ENCODE measurements at places on chromosomes 1 and 21.
A peak's percentile ranks its signal among the peaks of the same experiment; 100 is the strongest.

DNA sequence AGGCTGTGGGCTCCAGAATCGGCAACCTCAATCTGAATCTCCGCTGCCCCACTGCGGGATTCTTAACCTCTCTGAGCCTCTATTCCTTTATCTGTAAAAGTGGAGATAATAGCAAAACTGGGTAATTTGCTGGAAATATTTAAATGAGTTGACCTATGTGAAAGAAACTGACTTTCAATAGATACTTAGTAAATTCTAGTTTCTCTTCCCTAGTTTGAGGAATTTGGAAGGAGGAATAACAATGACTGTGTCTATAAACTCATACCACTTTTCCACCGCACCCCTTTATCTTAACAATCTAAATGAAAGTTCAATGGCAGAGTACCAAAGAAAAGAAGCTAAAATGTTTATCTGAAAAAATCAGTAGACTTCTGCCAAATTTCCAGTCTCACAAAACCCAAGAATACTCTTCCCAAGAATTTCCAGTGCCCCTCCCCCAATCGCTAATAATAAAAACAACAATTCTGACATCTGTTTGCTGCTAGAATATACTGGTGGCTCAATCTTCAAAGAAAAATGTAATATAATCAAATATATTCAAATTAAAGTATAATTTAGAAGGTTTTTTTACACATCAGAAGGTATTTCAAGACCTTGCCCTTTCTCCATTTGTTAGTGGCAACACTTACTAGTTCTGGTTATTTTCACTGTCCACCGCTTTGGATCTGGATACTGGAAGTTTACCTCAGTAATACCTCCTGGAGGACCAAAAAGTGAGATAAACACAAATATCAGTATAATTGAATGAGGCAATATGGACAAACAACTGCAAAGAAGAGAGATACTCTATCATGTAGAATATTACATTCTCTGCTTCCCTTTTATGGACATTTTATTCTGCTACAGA lies 171.2 kb downstream of the LTN1 start:
- no peak for DNase-seq

DNA sequence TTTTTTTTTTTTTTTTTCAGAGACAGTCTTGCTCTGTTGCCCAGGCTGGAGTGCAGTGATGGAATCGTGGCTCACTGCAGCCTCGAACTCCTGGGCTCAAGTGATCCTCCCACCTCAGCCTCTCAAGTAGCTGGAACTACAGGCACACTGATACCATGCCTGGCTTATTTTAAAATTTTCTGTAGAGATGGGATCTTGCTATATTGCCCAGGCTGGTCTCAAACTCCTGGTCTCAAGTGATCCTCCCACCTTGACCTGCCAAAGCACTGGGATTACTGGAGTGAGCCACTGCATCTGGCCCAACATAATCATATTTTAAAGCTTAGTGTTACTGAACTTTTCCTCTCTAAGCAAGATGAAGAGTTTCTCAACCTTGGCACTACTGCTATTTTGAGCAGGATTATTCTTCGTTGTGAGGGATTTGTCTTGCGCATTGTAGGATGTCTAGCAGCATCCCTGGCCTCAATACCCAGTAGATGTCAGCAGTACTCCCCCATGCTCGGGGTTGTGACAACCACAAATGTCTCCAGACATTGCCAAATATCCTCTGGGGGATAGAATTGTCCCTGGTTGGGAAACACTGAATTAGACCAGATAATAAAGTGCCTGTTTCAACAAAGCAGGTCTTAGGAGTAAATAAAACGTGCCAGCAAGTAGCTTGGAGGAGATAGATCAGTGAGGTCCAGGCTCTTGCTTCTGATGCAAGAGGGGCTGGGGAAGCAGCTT lies 15.1 kb upstream of the THRAP3 start:
- DNase-seq, result no peak

GRCh38 chr1:91769742-91770141 lies 116.2 kb downstream of the TGFBR3 start:
- DNase-seq, result no peak

GRCh38 chr21:38718481-38718880 lies 87.2 kb upstream of the ETS2 start:
- no peak for DNase-seq

DNA sequence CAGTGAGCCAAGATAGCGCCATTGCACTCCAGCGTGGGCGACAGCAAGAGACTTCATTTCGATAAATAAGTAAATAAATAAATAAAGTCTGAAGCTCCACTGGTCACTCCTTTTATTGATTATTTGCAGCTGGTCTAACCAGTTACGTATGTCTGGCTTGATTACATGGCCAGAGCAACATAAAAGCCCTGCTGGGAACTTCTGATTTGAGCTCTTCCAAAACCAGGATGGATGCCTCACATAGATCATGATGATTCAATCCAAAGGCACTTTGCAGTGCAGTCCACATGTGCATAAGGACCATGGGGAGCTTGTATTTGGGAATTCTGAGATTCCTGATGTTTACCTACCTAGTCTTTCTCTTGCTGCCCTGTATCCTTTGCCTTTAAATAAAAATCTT lies 24.0 kb downstream of the NSUN4 start:
- no peak for DNase-seq

DNA sequence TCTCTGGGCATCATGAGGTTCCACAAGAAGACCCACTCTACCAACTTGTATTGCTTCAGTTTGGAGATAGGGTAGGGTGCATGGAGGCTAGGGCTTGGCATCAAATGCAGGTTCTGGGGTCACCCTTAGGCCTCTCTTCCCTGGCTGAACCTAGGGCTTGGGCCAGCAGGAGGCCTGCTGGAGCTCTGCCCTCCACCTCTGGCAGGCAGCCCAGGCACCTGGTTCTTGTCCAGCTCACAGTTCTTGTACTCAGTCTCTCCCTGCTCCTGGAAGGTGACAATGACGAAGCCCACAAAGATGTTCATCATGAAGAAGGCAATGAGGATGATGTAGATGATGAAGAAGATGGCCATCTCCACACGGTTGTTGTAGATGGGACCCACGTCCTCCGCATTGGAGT lies 37.5 kb upstream of the KIF21B start:
- no peak for DNase-seq

DNA sequence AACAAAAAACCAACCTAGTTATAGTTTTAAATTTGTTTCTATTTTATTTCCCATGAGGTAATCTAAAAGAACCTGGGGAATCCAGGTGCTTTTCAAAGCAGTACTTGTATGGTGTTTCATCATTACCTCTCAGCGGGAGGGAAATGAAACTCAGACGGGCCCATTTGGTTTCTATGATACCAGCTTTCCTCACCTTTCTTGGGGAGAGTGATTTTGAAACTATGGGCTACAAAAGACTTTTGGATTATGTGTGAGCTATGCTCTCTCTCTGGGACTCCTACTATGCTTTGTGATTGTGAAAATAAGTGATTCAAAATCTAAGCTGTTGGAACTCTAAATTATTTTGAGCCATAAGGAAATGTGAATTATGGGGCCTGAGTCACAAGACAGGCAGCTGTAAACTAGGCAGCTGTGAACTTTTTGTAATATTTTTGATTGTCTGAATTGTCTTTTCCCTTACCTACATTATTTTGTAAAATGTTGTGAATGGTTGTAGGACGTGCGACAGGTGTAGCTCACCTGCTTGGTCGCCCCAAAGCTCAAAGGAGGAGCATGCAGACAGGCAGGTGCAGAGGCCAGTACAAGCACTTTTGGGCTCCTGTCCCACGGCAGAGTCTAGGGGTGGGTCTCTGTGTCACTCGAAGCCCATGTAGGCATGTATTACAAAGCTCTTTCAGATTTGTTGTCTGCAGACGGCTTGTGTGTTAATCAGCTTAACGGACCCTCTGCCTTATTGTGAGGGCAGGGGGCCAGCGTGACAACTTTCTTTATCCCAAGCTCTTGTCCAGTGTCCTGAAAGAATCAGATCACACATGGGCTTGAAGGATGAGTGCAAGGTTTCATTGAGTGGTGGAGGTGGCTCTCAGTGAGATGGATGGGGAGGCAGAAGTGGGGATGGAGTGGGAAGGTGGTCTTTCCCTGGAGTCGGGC lies 64.8 kb upstream of the BACH1 start:
- peak; percentile 18 for DNase-seq

GRCh38 chr1:246674049-246674448 lies 50.2 kb upstream of the SCCPDH start:
- no peak for DNase-seq

GRCh38 chr1:221845650-221846371 lies 103.9 kb upstream of the DUSP10 start:
- DNase-seq, result no peak

- no peak for DNase-seq
Observed at GRCh38 chr1:67614511-67614934, 70.5 kb upstream of the GADD45A start.
